ENCODE measurements at places on chromosomes 7 and 10.

DNA sequence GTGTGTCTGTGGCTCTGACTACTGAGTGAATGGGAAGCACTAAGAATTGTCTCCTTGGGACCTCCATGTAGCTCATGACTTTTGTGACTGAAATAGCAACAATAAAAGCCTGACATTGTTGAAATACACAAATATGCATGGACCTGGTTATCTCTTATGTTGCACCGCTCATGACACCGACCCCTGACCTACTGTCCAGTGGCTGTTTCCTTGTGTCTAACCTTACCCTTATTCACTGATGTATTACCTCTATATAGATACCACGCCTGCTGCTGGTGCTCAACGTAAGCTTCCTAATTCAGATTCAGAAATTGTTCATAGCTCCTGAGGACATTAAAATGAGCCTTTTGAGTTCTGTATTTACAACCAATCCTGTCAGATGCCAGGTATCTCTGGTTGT, 243.4 kb upstream of the SEMA3C start:
- DNase-seq, result no peak

DNA sequence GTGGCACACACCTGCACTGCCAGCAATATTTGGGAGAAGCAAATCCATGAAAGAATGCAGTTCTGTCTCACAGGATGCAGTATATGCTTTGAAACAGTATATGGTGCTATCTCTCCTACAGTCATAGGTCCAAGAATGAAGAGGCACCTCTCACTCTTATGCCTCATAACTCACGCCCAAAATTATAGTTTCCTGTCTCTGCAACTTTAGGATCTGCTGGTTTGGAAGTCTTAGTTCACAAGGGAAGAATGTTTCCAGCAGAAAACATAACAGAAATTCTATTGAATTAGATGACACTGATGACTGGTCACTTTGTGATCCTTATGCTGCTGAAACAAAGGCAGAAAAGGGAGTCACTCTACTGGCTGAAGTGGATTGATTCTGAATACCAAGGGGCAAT, 5.7 kb downstream of the C10orf67 start:
- DNase-seq, result no peak

DNA sequence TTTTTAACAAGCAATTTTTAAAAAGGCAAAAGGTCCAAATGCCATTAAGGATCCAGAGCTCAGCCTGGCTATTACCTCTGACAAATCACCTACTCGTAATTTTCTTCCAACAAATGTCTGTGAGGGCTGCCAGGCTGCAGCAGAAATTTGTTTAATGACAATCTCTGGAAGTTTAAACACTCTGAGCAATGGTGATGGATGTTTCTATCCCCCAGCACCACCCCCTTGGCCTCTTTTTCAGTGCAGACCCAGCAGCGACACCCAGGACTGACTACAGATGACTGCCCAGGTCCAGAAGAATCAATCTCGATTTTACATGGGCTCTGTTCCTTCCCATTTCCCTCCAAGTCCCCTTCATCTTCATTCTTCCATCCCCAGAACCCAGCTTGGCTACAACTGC, 201.4 kb upstream of the AOAH start:
- DNase-seq, result no peak

GRCh38 chr7:86980223-86980622, 79.2 kb downstream of the ELAPOR2 start:
- no peak for DNase-seq

- no peak for DNase-seq
These were observed 268.8 kb upstream of the LRGUK start for GRCh38 chr7:133858311-133858710.

GRCh38 chr7:135803143-135803542, 54.5 kb upstream of the FAM180A start:
- DNase-seq, result no peak
